ENCODE measurements at places on chromosomes 13 and 19.

DNA sequence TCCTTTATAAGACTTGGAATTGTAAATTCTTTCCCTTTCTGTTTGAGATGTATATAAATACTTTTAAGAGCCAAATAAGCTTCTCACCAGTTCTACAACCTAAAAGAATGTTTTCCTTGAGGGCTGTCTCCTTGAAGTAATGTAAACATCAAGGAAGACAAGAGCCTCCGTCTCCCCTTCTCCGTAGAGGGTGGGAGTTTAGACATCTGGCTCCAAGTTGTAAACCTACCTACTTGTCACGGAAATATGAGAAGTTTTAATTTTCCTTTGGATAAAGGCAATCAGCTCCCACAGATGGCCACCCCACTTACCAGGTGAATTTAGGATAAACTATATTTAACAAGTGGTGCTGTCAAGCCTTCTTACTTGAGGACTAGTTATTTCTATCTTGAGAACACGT, 237.9 kb downstream of the NALCN start:
- no peak for DNase-seq

DNA sequence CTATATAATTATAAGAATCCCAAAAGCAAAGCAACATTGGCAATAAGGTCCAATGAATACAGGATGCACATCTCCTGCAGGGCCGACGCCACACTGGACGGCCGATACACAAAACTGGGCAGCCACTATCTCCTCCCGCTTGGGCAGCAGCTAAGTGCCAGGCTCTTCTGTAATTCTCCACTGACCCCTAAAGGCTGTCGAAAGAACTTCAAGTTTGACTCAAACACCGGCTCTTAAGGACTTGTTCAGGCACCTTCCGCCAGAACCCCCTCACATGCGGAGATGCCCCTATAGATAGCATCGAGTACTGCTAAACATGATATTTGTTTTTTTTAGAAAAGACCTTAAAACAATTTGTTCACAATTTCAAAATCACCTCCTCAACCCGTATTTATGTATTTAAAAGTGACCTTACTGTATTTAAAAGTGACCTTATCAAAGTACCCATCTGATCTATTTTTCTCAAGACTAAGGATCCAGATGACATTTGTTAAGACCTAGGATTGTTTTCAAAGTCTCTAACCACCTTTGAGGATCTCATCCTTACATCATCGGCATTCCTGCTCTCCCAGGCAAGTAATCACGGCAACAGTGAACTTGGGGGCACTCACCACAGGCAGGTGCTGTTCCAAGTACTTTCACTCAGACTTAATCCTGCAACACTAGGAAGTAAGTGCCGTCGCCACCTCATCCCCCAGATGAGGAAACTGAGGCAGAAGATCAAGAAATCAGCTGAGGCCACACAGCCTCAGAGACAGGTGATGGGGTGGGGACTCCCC, 77.8 kb downstream of the TUBGCP3 start:
- peak; percentile 78 for DNase-seq

- DNase-seq = peak; percentile 70
Observed at GRCh38 chr19:45591004-45591637, 6.5 kb upstream of the OPA3 start.

DNA sequence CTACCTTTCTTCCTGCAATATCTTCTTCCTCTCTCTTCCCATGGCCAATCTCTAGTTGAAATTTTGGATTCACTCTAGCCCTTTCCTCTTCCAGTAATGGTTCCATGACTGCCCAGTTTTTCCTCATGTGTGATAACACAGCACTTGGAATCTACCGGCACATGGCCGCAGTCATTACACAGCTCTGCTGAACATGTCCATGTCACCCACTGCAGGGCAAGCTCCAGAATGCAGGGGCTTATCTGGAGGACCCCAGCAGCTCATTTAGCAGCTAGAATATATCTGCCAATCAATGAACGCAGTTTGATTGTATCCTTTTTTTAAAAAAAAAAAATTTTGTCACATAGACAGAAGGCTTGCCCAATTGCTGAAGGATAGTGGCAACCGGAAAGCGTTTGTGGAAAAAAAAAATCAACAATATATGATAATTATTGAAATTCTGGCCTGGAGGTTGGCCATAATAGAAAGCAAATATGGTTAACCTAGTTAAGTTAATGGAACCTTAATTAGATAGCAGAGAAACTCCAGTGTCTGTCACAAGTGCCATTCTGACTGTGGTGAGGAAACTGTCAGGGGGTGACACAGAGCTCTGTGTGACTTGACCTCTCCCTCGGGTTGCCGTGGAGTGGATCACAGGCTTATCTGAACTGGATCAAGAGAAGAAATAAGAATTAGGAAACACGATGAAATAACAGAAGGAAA, 426.7 kb downstream of the LIG4 start:
- DNase-seq = no peak

DNA sequence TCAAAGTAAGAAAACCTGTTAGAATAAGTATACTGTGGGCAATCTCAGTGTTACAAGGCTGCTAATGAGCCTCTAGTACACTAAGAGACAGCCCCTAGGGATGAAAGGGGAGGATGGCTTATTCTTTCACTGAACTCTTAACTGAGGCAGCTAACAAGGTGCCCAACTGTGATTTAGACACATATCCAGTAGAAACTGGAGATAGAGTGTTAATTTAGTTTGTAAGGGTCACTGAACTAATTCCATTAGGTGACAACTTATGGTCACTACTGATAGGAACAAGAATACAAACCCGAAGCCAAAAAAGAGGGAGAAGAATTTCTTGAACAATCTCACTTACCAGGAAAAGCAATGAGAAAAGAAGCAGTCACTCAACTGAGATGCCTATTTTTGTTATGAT, 1010.6 kb downstream of the PCDH9 start:
- no peak for DNase-seq
